A549 treated with dexamethasone at 1 μM for 4 hours (cell line): ENCODE measurements at places on chromosomes 16 and 17. TPM values are rescaled to one million over a fixed set of nuclear protein-coding genes. Genes with fewer than 3 reads are reported as not detected.

Gene B4GALNT2
- 0.36 to 0.52 TPM (median 0.38 TPM) in 5 replicates for total RNA-seq

Gene TMIGD1
- not detected in 5 replicates for total RNA-seq

Gene HLF
- 0.08 to 0.30 TPM (median 0.14 TPM) in 5 replicates for total RNA-seq

Gene TEDC2
- 13.0 to 19.3 TPM (median 17.4 TPM) in 5 replicates for total RNA-seq

Gene RHOT2
- 48.3 to 98.6 TPM (median 83.1 TPM) in 5 replicates for total RNA-seq

Gene BAHCC1
- 5.3 to 8.6 TPM (median 8.5 TPM) in 5 replicates for total RNA-seq

Gene PRSS21
- 0.18 to 0.19 TPM in 2 of 5 replicates, not detected in the others for total RNA-seq

Gene CIBAR2
- total RNA-seq: 0.08 TPM in 1 of 5 replicates, not detected in the others

Gene TPSG1
- 0.08 to 0.09 TPM in 2 of 5 replicates, not detected in the others for total RNA-seq

Gene TBC1D26
- total RNA-seq: not detected in 5 replicates

Gene C17orf107
- 0.26 to 0.39 TPM (median 0.28 TPM) in 5 replicates for total RNA-seq

Gene LHX1
- total RNA-seq: 0.88 to 1.5 TPM (median 1.0 TPM) in 5 replicates

Gene UNC13D
- 3.2 to 6.9 TPM (median 6.3 TPM) in 5 replicates for total RNA-seq

Gene IRF8
- total RNA-seq: 0.41 to 0.74 TPM (median 0.47 TPM) in 5 replicates

Gene FN3K
- 6.3 to 10.9 TPM (median 9.4 TPM) in 5 replicates for total RNA-seq

Gene SMIM36
- total RNA-seq: not detected in 5 replicates

Gene SLC5A11
- total RNA-seq: 0.23 to 0.52 TPM (median 0.27 TPM) in 5 replicates

Gene SHBG
- total RNA-seq: 0.27 to 0.56 TPM (median 0.43 TPM) in 5 replicates

Gene DNAH2
- total RNA-seq: 0.02 to 0.06 TPM (median 0.03 TPM) in 5 replicates

Gene CD79B
- total RNA-seq: 0.17 TPM in 1 of 5 replicates, not detected in the others

Gene OGFOD3
- total RNA-seq: 18.0 to 26.1 TPM (median 23.2 TPM) in 5 replicates

Gene NKD1
- 0.12 to 0.49 TPM (median 0.30 TPM) in 5 replicates for total RNA-seq

Gene MAPT
- total RNA-seq: 1.3 to 2.4 TPM (median 2.1 TPM) in 5 replicates

Gene MARVELD3
- 0.22 to 0.42 TPM (median 0.38 TPM) in 5 replicates for total RNA-seq

Gene DNAAF1
- 0.19 to 0.44 TPM (median 0.21 TPM) in 5 replicates for total RNA-seq

Gene C16orf90
- total RNA-seq: not detected in 5 replicates

Gene ARL5C
- total RNA-seq: not detected in 5 replicates

Gene VWA3A
- total RNA-seq: 0.04 TPM in 2 of 5 replicates, not detected in the others

Gene KDM8
- total RNA-seq: 1.7 to 2.8 TPM (median 2.6 TPM) in 5 replicates

Gene SENP3
- 87.8 to 104 TPM (median 102 TPM) in 5 replicates for total RNA-seq

Gene MIEN1
- total RNA-seq: 79.9 to 98.8 TPM (median 83.5 TPM) in 5 replicates

Gene PRDM7
- total RNA-seq: not detected in 5 replicates

Gene VPS4A
- 29.3 to 35.9 TPM (median 33.7 TPM) in 5 replicates for total RNA-seq

Gene ITGAX
- total RNA-seq: 0.76 to 1.8 TPM (median 1.0 TPM) in 5 replicates

Gene TUBD1
- 9.8 to 10.9 TPM (median 10.0 TPM) in 5 replicates for total RNA-seq

Gene EVI2B
- 0.07 to 0.13 TPM (median 0.09 TPM) in 3 of 5 replicates, not detected in the others for total RNA-seq

Gene STAC2
- total RNA-seq: 4.0 to 7.1 TPM (median 6.9 TPM) in 5 replicates

Gene UNC45B
- total RNA-seq: not detected in 5 replicates

Gene KRTAP17-1
- total RNA-seq: not detected in 5 replicates

Gene CEP295NL
- 0.34 to 0.54 TPM (median 0.40 TPM) in 5 replicates for total RNA-seq

Gene MPHOSPH6
- 28.4 to 44.6 TPM (median 29.2 TPM) in 5 replicates for total RNA-seq

Gene COQ9
- total RNA-seq: 37.7 to 52.7 TPM (median 51.3 TPM) in 5 replicates
